ENCODE measurements at places on chromosomes 6 and 20.

DNA sequence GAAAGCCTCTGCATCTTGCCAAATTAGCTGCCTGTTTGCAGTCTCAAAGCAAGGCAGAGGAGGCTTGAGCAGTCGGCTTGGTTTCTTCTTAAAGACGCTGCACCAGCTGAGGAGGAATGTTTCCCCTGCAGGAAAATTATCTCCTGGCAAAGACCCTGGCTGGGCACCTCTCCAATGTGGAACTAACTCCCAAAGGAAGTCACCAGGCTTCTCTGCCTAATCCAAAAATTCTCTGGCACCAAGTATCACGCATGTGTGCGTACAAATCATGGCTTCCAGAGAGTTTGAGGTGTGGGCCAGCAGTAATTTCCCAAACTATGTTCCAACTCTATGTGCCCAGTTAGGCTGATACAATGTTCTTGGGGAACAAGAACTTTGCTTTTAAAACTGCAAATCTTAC, 176.2 kb downstream of the KIF16B start:
- DNase-seq, result no peak

- no peak for DNase-seq
These were observed 385.5 kb downstream of the HDGFL1 start for GRCh38 chr6:22954749-22955385.

GRCh38 chr20:57082357-57082945, 184.0 kb downstream of the BMP7 start:
- no peak for DNase-seq

DNA sequence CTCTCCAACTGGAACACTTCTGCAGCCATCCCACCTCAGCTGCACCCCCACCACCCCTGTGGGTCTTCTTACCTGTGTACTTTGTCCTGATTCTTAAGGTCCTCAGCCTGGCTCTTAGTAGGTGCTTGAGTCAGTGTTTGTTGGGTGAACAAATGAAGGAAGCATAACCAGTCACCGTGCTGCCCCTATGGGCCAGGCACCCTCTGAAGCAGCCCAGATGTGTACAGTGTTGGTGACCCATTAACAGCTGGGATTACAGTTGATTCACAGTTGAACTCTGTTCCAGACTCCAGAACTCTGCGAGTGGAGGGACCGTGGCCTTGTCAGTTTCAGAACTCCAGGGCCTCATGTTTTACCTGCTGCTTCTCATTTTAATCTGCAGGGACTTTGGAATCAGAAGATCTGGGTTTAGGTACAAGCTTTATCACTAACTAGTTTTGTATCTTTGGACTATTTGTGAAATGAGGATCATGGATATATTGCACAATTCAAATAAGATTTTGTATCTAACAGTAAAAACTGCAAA, 203.8 kb downstream of the TMEM242 start:
- DNase-seq, result no peak

DNA sequence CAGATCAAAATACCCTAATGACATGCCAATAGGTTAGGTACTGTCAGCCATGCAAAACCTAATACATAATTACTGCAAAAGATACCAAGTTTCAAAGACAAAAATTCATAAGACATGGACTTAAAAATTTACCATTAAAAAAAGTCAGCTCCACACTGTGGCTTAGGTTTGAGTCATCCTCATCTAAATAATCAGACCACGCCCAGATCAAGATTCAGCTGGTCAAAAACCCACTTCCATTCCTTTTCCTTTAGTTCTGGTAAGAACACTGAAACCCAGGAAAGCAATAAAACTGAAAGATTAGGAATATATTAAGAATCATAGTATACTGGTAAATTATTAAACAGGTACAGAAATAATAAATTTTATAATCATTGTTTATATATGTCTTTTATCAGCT, 81.0 kb upstream of the ASF1A start:
- no peak for DNase-seq

GRCh38 chr6:113607821-113608545, 249.2 kb upstream of the MARCKS start:
- no peak for DNase-seq

Measured in stimulated activated CD4-positive, alpha-beta T cell treated with anti-CD3 and anti-CD28 coated beads, TNF-alpha, amount 100 ng/mL, for 4 hours (primary cell).